Stimulated activated CD8-positive, alpha-beta memory T cell treated with anti-CD3 and anti-CD28 coated beads, Interleukin-12 subunit alpha, Interleukin-12 subunit beta, amount 100 ng/mL, for 4 hours (primary cell): ENCODE measurements at places on chromosomes 12 and 14.

- no peak for DNase-seq
Observed at GRCh38 chr12:267581-268482, 5.2 kb upstream of the SLC6A13 start.

GRCh38 chr12:85679296-85679695 is 156.9 kb downstream of the RASSF9 start:
- DNase-seq = no peak

DNA sequence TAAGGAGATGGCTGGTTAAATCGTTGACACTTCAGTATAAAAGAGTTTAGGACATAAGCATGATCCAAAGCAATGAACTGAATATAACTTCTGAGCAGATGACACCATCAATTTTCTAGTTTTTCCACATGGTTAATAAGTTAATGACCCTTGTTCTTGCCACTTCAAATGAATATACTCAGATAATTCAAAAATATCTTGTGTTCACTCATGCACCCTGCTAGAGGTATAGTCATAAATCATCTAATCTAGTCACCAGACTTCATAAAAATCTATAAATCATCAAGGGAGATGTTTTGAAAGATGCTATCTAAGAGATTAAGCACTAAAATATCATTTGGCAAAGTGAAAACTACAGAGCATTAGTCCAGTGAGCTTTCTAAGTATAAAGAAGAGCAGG is 131.9 kb downstream of the MDGA2 start:
- DNase-seq = no peak

DNA sequence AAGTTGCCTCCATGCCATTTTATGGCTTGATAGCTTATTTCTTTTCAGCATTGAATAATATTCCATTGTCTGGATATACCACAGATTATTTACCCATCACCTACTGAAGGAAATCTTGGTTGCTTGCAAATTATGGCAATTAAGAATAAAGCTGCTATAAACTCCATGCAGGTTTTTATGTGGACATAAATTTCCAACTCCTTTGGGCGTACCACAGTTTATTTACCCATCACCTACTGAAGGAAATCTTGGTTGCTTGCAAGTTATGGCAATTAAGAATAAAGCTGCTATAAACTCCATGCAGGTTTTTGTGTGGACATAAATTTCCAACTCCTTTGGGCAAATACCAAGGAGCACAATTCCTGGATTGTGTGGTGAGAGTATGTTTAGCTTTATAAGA is 12.6 kb upstream of the PLEKHH1 start:
- DNase-seq = no peak

DNA sequence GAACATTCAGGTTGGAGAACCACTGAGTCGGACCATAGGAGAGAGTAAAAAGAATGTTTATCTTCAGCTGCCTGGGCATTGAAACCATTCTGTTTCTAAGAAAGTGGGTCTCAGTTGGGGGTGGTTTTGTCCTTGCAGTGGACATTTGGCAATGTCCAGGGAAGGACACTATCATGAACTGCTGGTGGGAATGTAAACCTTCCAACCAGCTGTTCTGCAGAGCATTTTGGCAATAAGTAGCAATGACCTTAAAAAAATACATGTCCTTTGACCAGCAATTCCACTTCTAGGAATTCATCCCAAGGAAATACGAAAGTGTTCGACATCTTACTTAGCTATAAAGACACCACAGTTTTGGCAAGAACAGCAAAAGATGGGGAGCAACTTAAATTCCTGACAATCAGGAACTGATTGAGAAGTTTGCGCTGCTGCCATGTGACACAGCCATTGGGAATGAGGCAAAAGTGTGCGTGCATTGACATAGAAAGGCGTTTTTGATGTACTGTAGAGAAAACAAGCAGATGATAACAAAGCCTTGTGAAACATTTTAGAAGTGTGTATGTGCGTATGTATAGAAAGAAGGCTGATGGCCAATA is 82.9 kb upstream of the MAP1LC3B2 start:
- no peak for DNase-seq

DNA sequence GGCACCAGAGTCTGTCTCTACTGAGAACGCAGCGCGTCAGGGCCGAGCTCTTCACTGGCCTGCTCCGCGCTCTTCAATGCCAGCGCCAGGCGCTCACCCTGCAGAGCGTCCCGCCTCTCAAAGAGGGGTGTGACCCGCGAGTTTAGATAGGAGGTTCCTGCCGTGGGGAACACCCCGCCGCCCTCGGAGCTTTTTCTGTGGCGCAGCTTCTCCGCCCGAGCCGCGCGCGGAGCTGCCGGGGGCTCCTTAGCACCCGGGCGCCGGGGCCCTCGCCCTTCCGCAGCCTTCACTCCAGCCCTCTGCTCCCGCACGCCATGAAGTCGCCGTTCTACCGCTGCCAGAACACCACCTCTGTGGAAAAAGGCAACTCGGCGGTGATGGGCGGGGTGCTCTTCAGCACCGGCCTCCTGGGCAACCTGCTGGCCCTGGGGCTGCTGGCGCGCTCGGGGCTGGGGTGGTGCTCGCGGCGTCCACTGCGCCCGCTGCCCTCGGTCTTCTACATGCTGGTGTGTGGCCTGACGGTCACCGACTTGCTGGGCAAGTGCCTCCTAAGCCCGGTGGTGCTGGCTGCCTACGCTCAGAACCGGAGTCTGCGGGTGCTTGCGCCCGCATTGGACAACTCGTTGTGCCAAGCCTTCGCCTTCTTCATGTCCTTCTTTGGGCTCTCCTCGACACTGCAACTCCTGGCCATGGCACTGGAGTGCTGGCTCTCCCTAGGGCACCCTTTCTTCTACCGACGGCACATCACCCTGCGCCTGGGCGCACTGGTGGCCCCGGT is at the start of gene PTGDR:
Gene PTGDR, plus strand, starts transcription at position 198 of the 778 bp plus-strand sequence. Its CDS starts 117 bp downstream, at position 315.
- peak; percentile 35 for DNase-seq

DNA sequence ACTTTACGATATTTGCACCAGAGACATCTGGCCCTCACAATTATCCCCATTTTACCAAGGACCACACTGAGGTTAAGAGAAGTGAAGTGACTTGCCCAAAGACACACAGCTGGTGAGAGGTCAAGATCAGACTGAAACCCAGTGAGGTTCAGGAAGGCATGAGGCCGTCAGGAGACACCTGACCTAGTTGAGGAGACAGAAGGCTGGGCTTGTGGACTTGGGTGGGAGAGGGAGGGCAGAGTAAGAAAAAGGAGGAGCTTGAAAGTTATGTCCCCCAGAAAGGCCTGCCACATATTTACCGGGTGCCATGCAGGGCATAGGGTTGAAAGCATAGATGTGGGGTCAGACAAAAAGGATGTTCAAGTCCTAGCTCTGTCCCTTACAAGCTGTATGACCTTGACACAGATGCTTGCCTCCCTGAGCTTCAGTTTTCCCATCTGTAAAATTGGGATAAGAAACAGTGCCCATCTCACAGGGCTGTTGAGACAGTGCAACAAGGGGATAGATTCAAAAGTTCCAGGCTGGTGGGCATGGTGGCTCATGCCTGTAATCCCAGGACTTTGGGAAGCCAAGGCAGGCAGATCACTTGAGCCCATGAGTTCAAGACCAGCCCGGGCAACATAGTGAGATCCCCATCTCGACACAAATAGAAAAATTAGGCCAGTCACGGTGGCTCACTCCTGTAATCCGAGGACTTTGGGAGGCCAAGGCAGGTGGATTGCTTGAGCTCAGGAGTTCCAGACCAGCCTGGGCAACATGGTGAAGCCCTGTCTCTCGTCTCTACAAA is 6.4 kb downstream of the SELPLG start:
- no peak for DNase-seq

GRCh38 chr12:16110596-16110995 is 166.9 kb downstream of the SLC15A5 start:
- DNase-seq = no peak

GRCh38 chr14:23719225-23719985 is 83.2 kb downstream of the DHRS2 start:
- no peak for DNase-seq

- no peak for DNase-seq
Observed at GRCh38 chr14:74697011-74697410, 15.9 kb downstream of the AREL1 start.

GRCh38 chr12:6917491-6918231 is 3.3 kb downstream of the ENO2 start:
- no peak for DNase-seq

GRCh38 chr12:109605016-109605415 is 31.4 kb downstream of the MVK start:
- DNase-seq = no peak

GRCh38 chr14:75295491-75296345 is 17.1 kb downstream of the FOS start:
- DNase-seq = peak; percentile 60

GRCh38 chr14:52319919-52320318 is 5.8 kb downstream of the PTGER2 start:
- DNase-seq = no peak

DNA sequence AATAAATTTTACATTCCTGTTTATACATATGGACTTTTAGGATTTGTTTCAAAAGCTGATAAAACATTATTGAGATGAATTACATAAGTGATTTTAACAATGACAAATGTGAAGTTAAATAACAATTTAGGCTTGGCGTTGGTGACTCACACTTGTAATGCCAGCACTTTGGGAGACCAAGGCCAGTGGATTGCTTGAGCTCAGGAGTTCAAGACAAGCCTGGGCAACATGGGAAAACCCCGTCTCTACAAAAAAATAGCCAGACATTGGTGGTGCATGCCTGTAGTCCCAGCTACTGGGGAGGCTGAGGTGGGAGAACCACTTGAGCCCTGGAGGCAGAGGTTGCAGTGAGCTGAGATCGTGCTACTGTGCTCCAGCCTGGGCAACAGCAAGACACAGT is 7.4 kb downstream of the ACOT2 start:
- no peak for DNase-seq

GRCh38 chr12:52508211-52508610 is 12.0 kb downstream of the KRT5 start:
- no peak for DNase-seq

- no peak for DNase-seq
Observed at GRCh38 chr12:116425256-116426193, 133.7 kb upstream of the MAP1LC3B2 start.

- DNase-seq = peak; percentile 38
Observed at GRCh38 chr12:109714141-109714912, 702 bp downstream of the FAM222A start.

DNA sequence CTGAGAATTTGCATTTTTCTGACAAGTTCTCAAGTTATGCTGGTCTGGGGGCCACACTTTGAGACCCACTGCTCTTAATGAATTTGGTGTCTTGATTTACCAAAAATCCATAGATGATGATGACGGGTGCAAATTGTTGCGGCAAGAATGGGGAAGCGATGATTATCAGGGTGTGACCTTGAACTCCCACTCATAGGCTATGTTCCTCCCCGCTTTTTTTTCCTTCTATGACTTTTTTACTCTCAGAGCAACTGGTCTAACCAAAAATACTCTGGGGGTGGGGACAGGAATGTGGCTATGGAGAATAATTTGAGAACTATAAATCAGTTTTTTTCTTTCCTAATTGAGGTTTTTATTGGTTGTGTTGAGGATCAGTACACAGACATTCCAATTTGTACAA is 83.6 kb downstream of the PPFIBP1 start:
- DNase-seq = no peak

GRCh38 chr12:89352242-89352491 is 134 bp downstream of the DUSP6 start:
- no peak for DNase-seq

DNA sequence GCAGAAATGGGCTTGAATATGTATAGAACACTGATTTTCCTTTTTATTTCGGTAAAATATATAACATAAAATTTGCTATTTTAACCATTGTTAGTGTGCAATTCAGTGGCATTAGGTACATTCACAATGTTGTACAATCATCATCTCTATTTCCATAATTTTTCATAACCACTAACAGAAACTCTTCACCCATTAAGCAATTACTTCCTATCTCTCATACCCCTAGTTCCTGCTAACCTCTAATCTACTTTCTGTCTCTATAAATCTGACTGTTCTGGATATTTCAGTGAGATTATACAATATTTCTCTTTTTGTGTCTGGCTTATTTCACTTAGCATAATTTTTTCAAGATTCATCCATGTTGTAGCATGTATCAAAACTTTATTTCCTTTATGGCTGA is 8.9 kb upstream of the RNF212B start:
- DNase-seq = no peak

DNA sequence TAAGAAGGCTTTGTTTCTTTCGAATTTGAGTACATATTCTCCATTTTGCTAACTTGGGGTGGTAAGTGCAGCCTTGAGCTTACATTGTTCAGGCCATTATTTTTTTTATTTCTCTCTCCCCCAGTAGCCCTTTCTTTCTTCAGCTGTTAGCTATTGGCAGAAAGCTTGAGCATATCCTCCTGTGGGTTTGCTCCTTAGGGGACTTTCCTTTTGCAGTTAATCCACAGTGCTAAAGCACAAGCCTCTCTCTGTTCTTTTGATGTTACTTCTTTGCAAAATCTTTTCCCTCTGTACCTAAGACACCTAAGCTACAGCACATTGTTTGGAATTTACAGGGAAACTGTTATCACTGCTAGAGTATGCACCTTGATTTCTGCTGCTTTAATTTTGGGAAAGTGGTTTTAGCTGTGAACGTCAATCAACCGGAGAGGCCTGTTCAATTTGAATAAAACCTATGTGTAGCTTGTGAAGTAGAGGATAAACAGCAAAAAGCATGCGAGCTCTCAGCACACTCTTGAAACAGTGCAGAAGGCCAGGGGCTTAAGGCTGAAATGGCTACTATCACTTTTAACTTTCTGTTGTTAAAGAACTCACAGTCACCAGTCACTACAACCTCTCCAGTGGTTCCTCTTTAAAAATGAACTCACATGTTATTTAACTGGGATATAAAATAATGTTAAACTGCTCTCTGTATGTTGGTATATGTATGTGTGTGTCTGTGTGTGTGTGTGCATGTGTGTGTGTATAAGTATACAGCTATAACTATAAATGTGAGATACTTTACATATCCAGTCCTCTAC is 139.2 kb downstream of the PDZRN4 start:
- DNase-seq = no peak

- DNase-seq = no peak
Observed at GRCh38 chr12:94710933-94711332, 60.6 kb upstream of the TMCC3 start.
